Tongue (tissue), 3 donors: ENCODE measurements at places on chromosomes 13 and 19. TPM values are rescaled to one million over a fixed set of nuclear protein-coding genes. Genes with fewer than 3 reads are reported as not detected.

Gene PLIN5
- total RNA-seq = 4.8 TPM

DNA sequence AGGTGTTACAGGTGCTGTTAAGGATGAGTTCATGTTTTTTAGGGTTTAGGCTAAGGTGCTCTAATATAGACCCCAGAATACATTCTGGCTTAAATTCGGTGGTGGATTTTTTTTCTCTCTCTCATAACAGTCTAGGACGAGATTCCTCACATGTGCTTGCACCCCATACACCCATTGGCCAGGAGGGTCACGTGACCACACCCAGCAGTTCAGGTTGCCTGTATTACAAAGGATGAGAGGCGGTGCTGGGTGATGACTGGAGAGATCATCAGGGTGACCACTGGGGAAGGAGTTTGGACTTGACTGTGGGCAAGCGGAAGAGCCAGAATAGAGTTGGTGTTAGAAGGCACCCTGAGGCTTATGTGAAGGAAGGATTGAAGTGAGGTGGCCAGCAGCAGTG lies 27.7 kb downstream of the PPP2R1A start:
- DNase-seq = no peak

DNA sequence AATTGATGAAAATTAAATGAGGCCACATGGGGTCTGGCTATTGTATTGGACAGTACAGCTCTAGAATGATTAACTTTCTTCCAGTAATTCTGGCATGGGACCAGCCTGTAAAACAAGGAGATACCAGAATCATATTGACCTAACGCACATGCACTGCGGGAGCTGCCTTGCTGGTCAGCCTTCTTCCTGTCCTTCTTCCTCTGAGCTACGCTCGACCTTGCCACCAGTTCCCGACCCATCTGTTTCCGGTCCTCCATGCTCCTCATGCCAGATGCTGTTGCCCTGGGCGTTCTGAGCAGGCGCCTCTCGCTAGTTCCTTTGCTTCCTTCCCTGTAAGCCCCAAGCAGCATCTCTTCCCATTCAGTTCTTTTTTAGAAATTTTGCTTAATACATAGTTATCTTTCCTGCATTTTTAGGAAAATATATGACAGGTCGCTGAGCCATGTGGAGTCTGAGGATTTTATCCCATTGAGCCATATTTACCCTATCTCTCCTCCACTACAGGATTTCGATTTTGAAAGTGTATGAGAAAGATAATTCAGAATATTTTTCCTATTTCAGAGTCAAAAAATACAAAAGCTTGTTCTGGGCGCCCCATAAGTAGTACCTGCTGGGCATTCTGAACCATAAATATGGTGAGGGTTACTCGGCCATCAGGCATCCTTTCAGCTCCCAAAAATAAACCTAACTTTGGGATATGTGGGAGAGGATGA lies 38.6 kb downstream of the TNFRSF19 start:
- no peak for DNase-seq

GRCh38 chr13:114110091-114110829 lies 22.2 kb downstream of the RASA3 start:
- DNase-seq = peak; percentile 62

DNA sequence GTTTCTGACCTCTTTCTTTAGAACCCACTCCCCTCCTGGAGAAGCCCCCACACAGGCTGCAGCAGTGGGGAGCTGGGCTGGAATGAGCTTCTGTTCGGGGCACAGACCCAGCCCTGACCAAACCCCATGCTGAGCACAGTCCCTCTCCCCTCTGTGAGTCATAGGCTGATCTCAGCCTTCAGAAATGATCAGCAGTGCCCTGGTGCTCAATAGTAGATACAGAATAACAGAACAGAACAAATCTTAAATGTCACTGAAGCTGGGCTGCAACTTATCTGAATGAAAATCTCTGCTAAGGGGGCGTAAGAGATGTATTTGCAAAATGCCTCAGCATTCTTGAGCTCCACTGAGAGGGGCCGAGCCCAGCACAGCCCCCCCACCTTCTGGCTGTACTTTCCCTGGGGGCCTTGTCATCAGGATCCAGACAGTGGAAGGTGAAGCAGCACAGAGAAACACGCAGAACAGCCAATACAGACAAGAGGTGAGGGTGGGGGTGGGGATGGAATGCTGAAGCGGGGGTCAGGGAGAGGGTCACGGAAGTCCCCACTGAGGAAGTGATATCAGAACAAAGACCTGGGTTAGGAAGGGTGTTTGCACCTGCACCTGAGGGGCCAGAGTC lies 9.9 kb downstream of the ZNF665 start:
- no peak for DNase-seq

DNA sequence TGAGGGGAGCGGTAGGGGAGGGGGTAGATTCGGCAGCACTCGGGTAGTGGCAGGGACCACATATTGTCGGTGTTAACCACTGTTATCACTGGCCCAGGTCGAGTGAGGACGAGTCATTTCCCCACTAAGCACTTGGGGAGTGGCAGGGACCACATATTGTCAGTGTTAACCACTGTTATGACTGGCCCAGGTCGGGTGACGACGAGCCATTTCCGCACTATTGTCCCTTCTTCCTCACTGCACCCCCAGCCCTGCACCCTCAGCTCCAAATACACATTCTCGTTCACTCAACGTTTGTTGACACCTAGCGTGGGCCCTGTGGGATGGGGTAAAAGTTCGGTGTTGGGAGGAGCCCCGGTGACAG lies 467 bp upstream of the CLN5 start:
- DNase-seq = no peak

DNA sequence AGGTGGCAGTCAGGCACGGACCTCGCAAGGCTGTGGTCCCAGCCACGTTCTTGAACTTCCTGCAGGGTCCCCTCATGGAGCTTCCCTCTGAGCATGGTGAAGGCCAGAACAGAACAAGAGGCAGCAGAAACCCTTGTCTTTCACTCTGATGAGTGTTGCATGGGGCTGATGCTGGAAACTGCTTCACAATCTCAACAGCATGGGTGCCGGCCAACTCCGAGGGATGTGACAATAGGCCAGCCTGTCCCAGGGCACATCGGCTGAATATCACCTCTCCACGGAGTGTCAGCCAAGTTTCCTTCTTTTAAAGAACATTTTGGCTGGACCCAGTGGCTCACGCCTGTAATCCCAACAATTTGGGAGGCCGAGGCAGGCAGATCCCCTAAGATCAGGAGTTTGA lies 173.9 kb downstream of the FOXO1 start:
- DNase-seq = no peak

- DNase-seq = no peak
These were observed 22.8 kb upstream of the ITM2B start for GRCh38 chr13:48210178-48210577.

- no peak for DNase-seq
These were observed 20.1 kb upstream of the CAMSAP3 start for GRCh38 chr19:7575434-7576040.
